ENCODE measurements at places on chromosomes 13 and 19.

DNA sequence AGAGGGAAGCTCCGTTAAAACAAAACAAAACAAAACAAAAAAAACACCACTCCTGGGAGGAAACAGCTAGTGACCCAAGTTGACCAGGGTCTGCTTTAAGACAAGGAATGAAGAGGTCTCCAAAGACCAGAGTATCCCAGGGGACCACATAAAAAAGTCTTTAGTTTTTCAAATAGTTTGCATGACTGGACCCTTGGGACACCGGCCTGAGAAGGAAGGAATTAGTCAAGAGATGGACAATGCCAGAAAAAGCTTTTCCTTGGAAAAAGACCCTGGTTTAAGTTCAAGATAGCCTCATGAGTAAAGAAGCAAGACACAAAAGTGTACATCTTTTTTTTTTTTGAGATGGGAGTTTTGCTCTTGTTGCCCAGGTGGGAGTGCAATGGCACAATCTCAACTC, 12.5 kb upstream of the PNMA8B start:
- no peak for DNase-seq

DNA sequence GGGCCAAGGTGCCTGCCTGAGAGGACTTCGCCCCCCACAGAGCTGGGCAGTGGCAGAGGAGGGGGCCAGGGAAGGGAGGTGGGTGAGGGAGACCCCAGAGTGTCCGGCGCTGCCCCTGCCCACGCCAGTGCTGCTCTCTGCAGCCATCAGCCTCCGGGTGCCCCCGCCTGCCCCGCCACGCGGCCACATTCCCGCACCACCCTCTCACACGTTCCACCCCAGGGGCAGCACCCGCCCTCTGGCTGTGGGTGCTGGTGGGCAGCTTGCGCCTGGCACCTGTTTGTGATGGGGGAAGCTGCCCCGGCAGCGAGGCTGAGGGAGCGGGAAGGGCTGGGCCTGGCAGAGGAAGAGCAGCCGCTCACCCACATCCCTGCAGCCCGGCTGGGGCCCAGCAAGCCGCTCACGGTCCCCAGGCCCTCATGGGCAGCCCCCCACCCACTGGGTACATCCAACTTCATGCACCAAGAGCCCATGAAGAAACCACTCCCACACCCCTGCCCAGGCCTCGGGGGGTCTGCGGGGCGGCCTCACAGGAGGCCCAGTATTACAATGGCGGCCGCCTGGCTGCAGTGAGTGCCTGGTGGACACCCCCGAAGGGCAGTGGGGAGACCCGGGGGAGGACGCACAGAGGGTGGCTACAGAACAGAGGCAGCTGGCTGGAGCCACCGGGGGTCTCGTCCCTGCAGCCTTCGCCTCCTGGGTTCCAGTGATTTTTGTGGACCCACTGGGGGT, 14.0 kb downstream of the SBNO2 start:
- DNase-seq, result no peak

GRCh38 chr13:91368101-91368500, 20.6 kb downstream of the MIR17HG start:
- no peak for DNase-seq

GRCh38 chr13:36461506-36461905, 29.2 kb downstream of the CCNA1 start:
- no peak for DNase-seq

DNA sequence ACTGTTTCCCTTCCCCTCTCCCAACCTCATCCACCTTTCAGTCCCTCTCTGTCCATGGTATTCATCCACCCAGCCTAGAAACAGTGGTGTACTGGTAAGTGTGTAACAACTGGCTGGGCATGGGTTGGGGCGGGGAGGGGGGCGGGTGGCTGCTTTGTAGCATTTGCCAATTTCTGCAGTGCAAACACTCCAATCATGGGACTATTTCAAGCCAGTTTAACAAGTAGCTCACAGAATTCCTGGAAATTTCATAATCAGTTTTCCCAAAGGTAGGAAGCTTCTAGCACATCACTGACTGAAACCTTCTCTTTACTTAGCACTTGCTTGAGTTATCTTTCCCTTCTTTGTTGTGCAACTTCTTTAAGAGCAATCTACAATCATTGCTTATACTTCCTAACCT, 100.8 kb upstream of the WASF3 start:
- DNase-seq, result no peak

DNA sequence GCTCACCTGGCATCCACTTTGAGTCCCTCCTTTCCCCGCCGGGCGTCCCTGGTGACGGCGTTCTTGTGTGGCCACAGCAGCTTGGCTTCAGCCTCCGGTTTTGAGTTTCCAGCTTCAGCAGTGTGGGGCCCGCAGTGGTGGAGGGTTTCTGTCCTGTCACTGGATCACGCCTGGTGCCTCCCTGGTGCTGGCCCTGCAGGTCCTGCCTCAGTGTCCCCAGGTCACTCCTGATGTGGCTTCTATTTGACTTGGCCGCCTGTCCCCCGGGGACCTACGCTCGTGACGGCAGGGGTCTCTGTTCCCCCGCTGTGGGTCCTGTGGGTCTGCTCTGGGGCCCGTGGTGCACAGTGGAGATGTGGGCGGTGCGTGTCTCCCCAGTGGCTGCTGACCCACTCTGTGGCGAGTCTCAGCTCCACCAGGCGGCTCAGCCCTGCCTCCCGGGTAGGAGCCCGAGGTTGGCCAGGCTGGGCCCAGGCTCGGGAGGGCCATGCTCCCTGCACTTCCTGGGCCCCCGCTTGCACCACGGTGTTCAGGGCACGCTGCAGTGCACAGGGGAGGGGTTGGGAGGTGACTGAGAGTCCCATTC, 1.9 kb downstream of the ATP4B start:
- no peak for DNase-seq

GRCh38 chr19:41427647-41428480, 690 bp upstream of the B3GNT8 start:
- DNase-seq, result no peak

DNA sequence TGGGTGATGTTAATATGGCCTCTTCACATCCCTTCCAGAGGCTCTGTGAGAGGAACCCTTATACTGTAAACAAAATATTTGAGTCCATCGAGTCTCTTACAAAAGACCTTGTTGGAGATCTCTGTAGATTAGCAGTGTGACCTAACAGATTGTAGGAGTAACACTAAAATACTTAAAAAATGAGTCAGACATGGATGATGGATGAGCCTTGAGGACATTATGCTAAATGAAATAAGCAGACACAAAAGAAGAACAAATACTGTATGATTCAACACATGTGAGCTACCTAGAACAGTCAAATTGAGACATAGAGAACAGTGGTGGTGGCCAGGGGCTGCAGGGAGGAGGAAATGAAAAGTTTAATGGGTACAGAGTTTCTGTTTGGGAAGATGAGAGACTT, 152.2 kb upstream of the UBL3 start:
- DNase-seq, result peak; percentile 41

GRCh38 chr13:20713751-20714150, 10.3 kb downstream of the IL17D start:
- no peak for DNase-seq

- DNase-seq, result no peak
Measured at GRCh38 chr13:109792416-109793059, 6.2 kb upstream of the IRS2 start.

DNA sequence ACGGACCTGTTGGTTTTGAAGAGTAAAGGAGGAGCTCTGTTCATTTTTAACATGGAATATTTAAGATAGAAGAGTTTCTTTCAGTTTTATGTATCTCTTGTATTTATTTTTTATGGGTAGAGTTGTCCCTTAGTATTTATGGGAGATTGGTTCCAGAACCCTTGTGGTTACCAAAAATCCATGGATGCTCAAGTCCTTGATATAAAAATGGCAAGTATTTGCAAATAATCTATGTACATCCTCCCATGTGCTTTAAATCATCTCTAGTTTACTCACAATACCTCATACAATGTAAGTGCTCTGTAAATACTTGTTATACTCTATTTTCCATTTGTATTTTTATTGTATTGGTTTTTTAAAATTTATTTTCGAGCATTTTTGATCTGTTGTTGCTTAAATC, 63.1 kb downstream of the TM9SF2 start:
- no peak for DNase-seq

DNA sequence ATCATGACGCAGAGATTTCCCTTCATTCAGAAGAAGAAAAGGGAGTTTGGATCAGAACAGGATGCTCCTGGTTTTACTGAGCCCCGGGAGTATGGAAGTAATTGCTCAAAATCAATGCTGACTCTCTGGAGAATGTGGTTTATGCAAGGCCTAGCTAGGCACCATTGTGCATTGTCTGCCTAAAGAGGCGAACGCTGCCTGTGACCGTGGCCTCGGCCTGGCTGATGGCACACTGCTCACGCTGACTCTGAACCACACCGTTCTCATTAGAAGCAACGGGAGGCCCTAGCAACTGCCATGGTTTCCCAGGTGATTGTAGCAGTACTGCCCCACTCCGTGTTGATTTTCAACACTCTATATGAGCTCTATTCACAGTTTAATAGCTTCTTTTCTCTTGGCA, 41.7 kb upstream of the UBL3 start:
- DNase-seq, result no peak

DNA sequence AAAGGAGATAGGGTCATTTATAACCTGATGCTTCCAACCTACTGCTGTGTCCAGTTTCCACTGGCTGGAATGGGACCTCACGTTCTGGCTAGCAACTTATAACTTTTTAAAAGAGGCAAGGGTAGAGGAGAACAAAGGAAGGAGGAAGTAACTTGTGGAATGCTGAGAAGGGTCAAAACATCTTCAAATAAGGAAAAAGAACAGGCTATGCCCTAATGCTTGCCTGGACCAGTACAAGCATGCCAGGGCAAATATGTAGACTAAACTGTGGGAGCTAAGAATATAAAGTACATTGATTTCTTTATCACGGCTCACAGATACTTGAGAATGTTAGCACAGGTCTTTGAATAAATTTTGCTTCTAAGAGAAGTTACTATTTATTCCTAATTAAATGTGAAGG, 1.5 kb upstream of the ZNF561 start:
- DNase-seq, result no peak

- DNase-seq, result peak; percentile 5
Measured at GRCh38 chr19:45311621-45312020, 11.1 kb downstream of the CKM start.

DNA sequence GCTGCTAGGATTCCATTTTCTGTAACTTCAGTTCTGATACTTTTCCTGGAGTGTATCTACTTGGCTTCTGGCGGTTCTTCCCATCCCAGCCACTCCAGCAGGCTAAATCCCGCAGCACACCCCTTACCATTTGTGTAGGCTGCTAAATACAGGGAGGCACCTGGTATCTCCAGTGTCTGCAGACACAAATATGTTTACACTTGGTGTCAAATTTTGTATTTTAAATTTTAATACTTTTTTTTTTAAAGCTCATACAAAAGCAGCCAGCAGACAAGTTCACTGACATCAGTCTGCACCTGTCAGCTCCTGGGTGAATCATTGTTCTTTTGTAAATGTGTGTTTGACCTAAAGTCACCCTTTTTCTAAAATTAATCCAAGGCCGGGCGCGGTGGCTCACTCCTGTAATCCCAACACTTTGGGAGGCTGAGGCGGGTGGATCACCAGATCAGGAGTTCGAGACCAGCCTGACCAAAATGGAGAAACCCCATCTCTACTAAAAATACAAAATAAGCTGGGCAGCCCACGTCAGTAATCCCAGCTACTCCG, 3.4 kb upstream of the ZSCAN4 start:
- no peak for DNase-seq

- DNase-seq, result no peak
Measured at GRCh38 chr13:50152655-50153309, 137.5 kb downstream of the KCNRG start.

DNA sequence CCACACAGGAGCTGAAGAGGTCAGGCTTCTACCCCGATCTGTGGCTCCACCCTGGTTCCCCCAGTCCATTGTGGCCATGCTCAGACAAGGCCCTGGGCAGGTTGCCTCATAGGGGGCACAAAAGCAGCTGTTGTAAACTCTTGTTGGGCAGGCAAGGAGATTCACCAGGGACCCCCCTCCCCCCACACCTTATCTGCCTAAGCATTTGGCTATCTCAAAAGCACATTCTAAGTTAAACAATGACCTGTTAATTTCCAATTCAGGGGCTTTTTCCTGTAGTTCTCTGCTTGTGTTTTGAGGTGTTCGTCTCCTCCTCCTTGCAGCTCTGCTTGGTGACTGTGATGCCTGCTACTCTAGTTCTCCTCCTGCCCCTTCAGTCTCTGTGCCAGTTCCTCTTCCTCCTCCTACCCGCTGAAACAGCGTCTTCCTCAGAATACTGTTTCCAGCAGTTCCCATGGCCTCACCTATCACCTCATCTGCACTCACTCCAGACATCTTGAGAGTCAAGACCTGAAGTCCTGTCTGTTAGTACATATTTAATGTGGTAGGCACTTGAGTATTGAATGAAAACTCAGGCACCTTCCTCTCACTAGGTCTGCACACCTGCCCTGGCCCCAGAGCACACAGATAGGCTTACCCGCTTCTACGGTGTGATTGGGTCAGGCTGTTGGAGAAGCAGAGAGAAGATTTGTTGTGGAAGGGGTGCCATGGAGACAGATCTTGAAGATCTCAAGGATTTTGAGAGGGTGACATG, 31.7 kb downstream of the SPATA13 start:
- DNase-seq, result no peak

DNA sequence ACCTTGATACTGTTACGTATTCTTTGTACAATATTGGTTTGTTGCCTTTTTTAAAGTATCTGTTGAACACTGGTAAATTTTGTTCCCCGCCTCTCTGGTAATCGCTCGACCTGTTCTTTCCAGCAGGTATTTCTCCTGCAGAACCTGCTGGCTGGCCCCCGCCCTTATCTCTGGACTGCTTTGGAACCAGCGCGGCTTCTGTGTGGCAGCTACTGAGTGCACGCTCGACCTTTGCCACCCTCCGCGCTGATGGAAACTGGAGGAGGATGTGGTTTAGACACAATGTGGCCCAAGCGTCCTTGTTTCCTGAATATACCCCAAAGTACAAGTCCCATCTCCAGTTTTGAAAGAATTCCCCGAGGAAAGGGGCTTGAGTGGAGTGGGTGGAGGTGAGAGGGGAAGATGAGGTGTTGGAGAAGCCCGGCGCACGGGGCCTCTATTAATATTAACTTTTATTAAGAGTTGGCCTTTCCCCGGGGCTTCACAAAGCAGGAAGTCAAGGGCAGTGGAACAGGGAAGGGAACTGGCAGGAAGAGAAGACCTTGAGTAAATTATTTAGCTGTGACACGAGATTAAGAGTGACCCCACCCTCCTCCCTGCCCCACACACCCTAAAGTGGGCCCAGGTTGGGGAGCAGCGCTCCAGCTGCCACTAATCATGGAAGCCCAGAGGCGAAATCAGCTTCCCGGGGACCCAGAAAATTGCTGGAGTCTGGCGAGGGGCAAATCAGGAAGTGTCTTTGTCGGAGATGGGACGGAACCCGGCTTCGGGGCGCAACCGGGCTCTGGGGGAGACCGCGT, 16.0 kb downstream of the CDX2 start:
- no peak for DNase-seq

GRCh38 chr13:106036870-106037269, 498.6 kb downstream of the EFNB2 start:
- DNase-seq, result no peak

GRCh38 chr19:3045885-3046697, 16.2 kb downstream of the TLE5 start:
- no peak for DNase-seq

Measured in inflammatory macrophage treated with lipopolysaccharide for 1 hour (primary cell).